Breast epithelium (tissue), 4 donors: ENCODE measurements at places on chromosomes 6 and 20. TPM values are rescaled to one million over a fixed set of nuclear protein-coding genes. Genes with fewer than 3 reads are reported as not detected.

GRCh38 chr6:151004383-151005024 is 139.0 kb downstream of the MTHFD1L start:
- no peak for DNase-seq

DNA sequence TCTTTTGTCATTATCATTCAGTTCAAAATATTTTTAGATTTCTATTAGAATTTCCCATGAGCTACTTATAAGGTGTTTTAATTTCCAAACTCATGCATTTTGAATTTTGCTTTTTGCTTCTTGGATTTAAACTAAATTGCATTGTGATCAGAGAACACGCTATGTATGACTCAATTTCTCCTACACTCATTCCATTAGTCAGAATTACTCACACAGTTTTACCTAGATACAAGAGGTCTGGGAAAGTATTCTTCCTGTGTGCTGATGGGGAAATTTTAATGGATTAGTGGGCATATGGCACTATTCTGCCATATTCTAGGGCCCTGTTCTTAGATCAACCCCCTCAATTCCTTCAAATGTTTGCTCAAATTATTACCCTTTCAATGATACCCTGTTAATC is 49.9 kb upstream of the BMP5 start:
- no peak for DNase-seq

SLC32A1 gene
- not detected for total RNA-seq

DNA sequence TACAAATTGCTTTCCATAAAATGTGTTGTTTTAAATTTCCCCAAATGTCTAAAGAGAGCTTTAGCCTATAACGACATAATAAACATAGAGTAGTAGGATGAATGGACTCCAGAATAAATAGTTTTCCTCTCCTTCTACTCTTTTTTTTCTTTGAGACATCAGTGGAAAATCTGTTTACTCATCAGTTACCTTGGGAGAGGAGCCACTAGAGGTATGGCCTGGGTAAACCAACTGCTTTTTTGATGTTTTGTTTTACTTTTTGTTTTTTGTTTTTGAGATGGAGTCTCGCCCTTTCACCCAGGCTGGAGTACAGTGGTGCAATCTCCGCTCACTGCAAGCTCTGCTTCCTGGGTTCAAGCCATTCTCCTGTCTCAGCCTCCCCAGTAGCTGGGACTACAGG is 8.3 kb upstream of the TGM3 start:
- no peak for DNase-seq

DNA sequence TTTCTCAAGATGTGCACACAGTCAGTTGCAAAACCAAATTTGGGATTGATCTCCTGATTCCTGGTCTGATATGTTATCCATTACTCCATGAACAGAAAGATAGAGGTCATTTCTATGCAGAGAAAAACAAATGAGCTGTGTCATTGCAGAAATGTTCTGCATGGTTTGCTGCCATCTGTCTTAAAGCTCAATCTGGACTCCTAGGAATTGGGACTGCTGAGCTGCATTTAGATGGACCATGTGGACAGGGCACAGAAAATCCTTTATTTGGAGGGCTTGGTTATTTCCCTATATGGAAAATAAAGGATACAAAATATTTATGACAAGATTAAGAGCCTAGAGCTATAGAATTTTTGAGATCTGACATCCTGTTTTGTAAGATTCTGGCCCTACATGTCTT is 91.3 kb downstream of the ADGRB3 start:
- DNase-seq, result no peak

DNA sequence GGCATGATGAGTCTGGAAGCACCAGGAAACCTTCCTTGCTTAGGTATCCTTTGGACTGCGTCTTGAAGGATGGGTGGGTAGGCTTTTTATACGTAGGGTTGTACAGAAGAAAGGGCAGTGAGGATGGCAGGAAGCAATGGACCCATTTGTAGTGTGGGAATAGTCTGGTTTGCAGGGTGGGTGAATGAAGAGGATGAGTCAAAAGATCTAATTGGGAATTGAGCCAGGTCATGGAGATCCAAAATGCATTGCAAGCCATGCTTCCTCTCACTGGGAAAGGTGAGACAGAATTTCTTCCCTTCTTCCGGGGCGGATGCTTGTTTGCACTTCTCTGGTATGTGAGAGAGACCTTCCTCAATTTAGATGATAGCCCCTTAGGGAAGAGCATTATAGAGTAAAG is 10.1 kb upstream of the BTBD3 start:
- no peak for DNase-seq

ZSCAN23 gene
- 6.0 TPM for total RNA-seq

FANCE gene
- 12.6 TPM for total RNA-seq

TEAD3 gene
- total RNA-seq, result 5.6 TPM

- no peak for DNase-seq
Observed at GRCh38 chr6:46655803-46656202, 3.0 kb downstream of the SLC25A27 start.

- DNase-seq, result no peak
Observed at GRCh38 chr6:54057058-54057457, 54.2 kb upstream of the MLIP start.

LPIN3 gene
- total RNA-seq, result 43.2 TPM

DNA sequence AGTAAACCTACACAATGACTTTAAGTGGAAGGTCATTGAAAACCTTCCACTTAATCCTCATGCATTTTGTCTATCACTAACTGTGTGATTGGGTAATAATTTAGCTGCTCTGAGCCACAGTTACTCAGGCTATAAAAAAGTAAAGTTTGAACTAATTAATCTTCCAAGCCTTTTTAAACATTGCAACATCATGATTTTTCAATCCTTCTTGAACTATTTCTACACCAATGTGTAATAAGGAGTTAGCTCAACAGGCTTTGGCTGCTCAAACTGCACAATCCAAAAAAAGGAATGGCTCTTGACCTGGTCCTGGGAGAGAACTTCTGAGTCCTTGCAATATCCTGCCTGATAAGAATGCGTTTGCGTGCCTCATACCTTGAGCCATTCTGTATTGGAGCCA is 34.8 kb upstream of the FILIP1 start:
- no peak for DNase-seq

GRCh38 chr6:53995935-53996334 is 115.3 kb upstream of the MLIP start:
- DNase-seq, result no peak

GRCh38 chr6:1615151-1615852 is 5.6 kb downstream of the FOXC1 start:
- DNase-seq, result no peak

- DNase-seq, result peak; percentile 67
Observed at GRCh38 chr6:46098678-46099077, 31.1 kb upstream of the ENPP4 start.

C6orf132 gene
- 20.2 TPM for total RNA-seq

- no peak for DNase-seq
Observed at GRCh38 chr6:40922281-40922680, 116.7 kb downstream of the UNC5CL start.

- peak; percentile 89 for DNase-seq
Observed at GRCh38 chr6:16759646-16760515, 1.4 kb downstream of the ATXN1 start.

CRISP3 gene
- total RNA-seq, result 9.2 TPM

ANKRD6 gene
- total RNA-seq, result 18.0 TPM

DNA sequence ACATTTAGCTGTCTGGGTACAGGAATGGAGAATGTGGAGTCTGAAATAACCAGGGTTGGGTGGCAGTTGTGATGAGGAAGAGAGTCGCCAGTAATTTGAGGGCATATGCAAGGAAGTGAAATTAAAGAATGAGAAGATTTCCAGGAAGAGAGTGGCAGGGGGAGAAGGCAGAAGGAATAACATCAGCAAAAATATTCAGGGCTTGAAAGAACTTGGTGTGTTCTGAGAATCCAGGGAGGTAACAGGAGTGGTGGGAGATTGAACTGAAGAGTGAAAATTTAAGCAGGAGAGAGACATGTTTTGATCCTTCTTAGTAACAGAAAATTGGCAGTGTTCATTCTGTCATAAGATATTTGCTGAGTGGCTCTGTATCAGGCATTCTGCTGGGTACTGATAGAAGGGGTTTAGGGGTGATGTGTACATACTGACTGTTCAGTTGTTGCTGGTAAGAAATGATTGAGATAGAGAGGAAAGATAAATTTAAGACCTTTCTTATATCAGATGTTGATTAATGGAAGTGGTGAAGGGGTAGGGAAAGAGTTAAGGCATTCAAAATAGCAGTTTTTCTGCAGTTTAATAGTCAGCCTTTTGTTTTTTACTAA is 54.7 kb downstream of the PHF20 start:
- DNase-seq, result no peak

GRCh38 chr6:38239719-38240451 is 399.8 kb downstream of the BTBD9 start:
- DNase-seq, result no peak

RSPH4A gene
- total RNA-seq, result 1.5 TPM

GRCh38 chr6:6748001-6748400 is 159.5 kb downstream of the LY86 start:
- no peak for DNase-seq

DNA sequence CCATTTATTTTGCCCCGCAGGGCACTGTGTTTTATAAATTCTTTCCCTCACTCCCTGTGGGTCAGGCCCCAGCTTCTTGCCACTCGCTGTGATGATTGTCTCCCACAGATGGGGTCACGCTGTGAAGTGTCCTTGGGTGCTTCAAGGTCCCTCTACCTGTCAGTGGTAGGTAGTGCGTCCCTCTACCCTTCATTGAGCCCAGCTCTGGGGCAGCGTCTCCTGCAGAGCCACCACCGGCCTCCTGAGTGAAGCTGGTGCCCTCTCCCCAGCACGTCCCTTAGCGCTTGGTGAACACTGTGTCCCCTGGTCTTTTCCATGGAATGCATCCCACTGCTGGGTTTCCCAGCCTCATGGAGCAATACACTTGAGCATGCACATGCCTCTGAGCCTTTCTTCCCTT is 108.2 kb downstream of the NRN1 start:
- no peak for DNase-seq

CALHM4 gene
- not detected for total RNA-seq

BMP5 gene
- total RNA-seq, result 5.1 TPM

TMEM244 gene
- total RNA-seq, result not detected

DNA sequence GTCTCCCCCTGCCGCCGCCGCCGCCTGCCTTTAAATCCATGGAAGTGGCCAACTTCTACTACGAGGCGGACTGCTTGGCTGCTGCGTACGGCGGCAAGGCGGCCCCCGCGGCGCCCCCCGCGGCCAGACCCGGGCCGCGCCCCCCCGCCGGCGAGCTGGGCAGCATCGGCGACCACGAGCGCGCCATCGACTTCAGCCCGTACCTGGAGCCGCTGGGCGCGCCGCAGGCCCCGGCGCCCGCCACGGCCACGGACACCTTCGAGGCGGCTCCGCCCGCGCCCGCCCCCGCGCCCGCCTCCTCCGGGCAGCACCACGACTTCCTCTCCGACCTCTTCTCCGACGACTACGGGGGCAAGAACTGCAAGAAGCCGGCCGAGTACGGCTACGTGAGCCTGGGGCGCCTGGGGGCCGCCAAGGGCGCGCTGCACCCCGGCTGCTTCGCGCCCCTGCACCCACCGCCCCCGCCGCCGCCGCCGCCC is 474 bp downstream of the CEBPB start:
- peak; percentile 49 for DNase-seq

DNA sequence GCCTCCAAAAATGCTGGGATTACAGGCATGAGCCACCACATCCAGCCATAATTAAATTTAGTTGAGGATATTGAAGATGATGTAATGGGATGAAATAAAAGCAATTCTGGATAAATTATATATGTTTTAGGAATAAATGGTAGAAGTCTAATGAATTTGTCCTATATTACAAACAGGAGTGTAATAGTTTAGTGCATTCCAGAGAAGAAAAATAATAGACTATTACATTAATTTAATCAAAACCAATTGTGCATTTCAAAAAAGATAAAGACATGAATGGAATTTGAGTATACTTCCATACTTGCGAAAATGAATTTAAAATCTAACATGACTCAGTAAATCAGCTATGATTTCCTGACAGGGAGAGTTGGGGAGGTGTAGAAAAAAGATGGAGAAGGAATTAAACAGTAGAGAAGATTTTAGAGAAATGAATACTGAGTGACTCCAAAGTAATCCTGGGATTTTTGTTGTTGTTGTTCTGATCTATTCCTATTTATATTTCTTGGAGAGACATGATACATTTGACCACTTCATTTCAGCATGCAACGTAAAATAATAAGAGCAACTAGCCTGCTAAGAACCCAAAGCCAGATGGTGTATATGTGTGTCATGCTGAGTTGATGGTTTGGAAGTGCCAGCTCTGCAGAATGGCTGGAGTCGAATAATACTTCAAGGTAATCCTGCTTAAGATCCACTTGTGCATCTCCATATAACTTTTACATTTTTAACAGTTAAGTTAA is 67.4 kb downstream of the AIG1 start:
- no peak for DNase-seq

GRCh38 chr6:143688681-143689080 is 10.9 kb downstream of the PHACTR2 start:
- DNase-seq, result no peak

DNA sequence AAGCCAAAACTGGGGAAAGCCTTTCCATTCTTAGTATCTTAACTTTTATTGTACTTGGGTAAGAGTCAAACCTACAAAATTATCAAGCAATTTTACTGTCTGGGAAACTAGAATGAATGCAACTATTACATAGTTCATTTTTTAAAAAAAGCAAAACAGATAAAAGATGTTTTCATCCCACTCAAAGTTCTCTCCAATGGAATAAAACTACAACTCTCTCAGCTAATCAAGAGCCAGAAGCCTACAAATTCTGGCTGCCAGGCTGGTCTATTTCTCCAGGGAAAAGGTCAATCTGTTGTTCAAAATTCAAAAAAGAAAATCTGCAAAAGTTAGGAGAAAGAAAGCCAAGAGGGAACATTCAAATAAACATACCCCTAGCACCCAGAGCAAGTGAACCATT is 56.2 kb downstream of the COL12A1 start:
- no peak for DNase-seq

DNA sequence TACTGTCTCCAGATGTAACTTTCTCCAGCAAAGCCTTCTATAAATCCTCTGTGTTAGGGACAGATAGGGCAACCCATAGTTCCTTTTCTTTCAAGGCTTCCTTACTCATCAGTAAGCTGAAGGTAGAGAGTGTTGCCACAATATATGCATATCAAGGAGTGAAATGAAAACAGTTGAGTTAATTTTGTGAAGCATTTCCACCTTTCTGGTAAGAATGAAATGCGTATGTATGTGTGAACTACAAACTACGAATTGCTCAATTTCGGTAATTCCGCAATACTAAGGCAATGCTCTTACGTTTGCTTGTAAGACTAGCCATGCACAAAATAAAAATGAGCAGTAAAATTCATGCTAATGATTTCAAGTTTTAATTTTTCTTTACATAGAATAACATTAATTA is 61.2 kb upstream of the HBS1L start:
- no peak for DNase-seq

GRCh38 chr6:36133912-36134311 is 3.6 kb downstream of the MAPK13 start:
- no peak for DNase-seq
